Tibial nerve (tissue), 4 donors: ENCODE measurements at places on chromosomes 2 and 18.

GRCh38 chr2:39881494-39881893, 102.4 kb upstream of the THUMPD2 start:
- DNase-seq = no peak

GRCh38 chr2:120257522-120257921, 4.9 kb downstream of the RALB start:
- no peak for DNase-seq

- DNase-seq = no peak
Measured at GRCh38 chr2:28949617-28950305, 31.3 kb upstream of the TOGARAM2 start.

DNA sequence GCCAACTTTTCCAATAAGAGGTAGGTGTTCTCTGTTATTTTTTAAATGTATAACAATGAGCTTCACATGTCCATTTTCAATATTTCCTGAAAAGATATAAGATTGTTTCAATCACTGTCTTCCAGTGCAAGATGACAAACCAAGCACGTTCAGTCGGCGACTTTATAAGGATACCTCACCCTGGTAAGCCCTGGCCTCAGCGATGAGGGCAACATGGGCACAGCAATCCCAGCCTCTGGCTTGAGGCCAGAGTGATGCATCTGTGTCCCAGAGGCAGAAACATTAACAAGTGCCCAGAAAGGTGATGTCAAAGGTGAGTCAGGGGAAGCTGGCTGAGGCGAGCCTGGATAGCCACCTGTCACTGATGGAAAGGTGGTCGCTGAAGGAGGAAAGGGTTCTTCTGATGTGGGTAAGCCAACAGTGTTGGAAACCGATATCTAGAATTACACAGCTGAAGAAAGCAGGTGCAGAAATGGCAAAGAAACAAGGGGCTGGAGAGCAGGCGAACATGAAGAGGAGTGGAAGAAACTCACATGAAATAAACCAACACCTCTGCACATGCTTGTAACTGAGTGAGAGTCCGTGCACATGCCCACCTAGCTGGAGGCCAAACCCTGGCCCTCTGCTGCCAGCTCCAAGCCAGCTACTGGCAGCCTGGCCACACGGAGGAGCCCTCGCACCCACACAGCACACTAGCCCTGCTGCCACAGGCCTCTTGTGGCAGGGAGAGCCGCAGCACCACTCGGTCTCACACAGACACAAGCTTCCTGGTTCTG, 65.5 kb downstream of the FBXO15 start:
- no peak for DNase-seq

DNA sequence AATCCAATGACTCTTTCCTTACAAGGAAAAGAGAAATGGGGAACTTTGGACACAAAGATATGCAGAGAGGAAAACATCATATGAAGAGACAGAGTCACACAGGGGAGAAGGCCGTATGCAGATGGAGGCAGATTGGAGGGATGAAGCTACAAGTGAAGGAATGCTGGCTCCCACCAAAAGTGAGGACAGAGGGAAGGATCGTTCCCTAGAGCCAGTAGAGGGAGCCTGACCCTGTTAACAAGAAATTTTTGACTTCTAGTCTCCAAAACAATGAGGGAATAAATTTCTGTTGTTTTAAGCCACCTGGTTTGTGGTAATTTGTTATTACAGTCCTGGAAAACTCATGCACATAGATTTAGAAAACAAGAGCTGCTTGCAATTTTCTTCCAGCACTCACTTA, 169.3 kb downstream of the PMAIP1 start:
- no peak for DNase-seq

DNA sequence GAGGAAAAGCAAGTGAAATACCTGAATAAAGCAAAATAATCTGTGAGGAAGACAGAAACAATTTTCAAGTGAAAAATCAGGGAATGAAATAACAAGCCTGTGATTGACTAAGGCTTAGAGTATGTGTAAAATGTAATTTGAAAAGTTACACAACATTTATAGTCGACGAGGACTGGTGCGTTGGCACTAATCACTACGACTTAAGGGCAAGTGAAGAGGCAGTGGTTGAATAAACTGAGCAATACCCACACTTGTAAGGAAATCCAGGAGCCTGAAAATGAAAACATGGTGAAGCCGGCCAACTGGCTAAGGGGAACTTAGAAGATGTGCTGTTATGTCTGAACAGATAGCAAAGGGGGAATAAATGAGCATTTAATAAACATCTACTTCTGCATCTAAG, 13.4 kb downstream of the DOK1 start:
- no peak for DNase-seq

DNA sequence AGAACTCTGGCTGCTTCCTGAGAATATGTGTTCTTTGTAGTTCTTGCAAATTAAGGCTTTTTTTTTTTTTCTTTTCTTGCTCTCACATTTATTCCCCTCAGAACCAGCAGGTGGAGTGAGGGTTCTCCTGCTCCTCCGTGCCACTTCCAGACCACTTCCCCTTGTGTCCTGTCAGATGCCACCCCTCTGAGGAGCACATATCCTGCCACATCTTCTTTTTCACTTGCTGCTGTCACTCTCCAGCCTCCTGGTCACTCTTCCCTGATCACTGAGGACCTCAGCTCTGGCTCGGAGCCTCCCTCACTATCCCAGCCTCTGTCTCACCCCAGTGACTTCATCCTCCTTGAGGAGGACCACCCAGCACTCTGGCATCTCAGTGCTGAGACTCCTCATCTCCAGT, 100.5 kb downstream of the TACR1 start:
- no peak for DNase-seq

GRCh38 chr18:24068945-24069693, 54.6 kb downstream of the TTC39C start:
- DNase-seq = no peak

DNA sequence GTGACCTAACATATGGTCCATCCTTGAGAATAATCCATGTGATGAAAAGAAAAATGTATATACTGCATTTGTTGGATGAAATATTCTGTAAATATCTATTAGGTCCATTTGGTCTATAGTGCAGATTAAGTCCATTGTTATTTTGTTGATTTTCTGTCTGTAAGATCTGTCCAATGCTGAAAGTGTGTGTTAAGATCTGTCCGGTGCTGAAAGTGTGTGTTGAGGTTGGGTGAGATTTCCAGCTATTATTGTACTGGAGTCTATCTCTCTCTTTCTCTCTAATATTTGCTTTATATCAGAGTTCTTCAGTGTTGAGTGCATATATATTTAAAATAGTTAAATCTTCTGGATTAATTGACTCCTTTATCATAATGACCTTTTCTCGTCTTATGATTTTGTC, 828.8 kb upstream of the CRIM1 start:
- no peak for DNase-seq

DNA sequence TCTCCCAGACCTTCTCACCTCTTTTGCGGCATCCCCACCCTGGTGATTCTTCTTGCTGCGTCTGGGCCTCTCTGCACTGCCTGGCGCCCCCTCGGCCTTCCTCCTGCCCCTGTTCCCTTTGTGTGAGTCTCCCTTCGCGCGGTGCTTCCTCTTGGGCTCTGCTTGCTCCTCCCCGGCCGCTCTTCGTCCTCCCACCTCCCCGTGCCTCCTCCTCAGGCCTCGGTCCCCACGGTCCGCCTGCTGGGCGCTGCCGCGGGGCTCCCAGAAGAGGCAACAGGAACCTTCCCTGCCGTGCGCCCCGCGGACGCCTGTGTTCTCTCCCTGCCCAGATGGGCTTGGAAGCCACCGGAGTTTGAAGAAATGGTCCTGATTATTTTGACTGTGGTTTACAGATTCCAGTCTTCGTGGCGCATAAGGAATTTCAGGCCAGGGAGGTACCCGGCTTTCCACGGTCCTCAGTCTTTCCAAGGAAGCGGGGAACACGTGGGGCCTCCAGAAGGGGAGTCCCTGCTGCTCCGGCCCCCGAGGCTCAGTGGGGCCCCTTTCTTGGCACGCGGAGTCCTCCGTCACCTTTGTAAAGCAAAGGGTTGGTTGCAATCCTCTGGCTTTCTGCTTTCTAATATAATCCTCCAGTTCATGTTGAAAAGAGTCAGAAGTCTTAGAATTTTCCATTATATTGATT, 13.1 kb downstream of the RNU2-63P start:
- no peak for DNase-seq

- DNase-seq = no peak
Measured at GRCh38 chr2:162305901-162306300, 12.6 kb downstream of the IFIH1 start.

GRCh38 chr2:205170399-205170798, 511.9 kb upstream of the NRP2 start:
- DNase-seq = no peak

GRCh38 chr2:68466361-68466777, 725 bp downstream of the FBXO48 start:
- no peak for DNase-seq

- no peak for DNase-seq
Measured at GRCh38 chr2:195632856-195633572, 24.0 kb upstream of the SLC39A10 start.

GRCh38 chr18:32851936-32852335, 79.1 kb upstream of the KLHL14 start:
- DNase-seq = no peak

GRCh38 chr2:137800386-137800785, 163.9 kb upstream of the HNMT start:
- DNase-seq = no peak

GRCh38 chr2:162928356-162928755, 89.8 kb upstream of the KCNH7 start:
- no peak for DNase-seq

DNA sequence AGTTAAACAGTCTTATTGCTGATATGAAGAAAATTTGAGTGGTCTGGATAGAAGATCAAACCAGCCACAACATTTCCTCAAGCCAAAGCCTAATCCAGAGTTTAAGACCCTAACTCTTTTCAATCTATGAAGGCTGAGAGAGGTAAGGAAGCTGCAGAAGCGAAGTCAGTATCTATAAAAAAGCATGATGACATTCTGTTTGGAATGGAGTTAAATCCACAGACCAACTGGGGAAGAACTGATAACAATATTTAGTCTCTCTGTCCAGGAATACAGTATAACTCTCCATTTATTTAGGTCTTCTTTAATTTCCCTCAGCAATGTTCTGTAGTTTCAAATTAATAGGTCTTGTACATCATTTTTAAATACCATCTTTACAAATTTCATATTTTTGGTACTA, 16.0 kb downstream of the PIGN start:
- DNase-seq = no peak

- DNase-seq = no peak
Measured at GRCh38 chr18:39329496-39330275, 1764.1 kb upstream of the CELF4 start.

DNA sequence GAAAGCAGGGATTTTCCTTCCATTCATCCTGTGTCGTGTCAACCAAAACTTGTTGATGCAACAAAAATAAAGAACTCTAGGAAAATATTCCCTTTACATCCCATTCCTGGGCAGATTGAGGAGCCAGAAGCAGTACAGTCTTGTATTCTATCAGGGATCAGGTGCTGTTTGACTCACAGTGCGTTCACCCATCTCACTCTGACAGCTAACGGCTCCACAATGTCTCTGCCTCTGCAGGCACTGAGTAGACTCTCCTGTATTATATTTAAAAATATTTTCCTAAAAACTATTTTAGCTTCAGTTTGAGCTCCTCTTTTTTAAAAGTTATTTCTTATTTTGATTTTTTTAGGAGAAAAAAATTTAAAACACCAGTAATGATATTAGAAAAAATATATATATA, 600.6 kb upstream of the SALL3 start:
- DNase-seq = no peak

DNA sequence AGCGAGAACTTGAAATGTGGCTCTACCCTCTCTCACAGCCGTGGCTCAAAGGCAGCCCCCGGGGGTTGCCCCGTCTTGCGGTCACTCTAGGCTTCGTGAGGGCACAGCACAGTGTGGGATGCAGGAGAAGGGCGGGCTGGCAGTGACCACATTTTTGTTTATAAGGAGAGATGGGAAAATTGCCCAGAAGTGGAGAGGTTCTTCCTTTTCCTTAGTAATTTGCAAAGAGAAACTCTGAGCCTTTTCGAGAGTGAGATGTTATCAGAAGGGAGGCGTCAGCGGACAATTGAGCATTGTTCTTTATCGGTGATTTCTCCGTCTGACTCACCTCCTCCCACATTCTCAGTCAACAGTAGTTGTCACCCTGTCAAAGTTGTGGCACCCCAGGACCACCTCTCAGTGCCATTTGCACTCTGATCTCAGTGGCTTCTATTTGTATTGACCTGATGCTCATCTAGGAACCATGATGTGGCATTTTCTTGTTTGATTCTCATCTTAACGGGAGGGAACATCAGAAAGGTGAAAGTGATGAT, 89.6 kb downstream of the ACAA2 start:
- DNase-seq = no peak

DNA sequence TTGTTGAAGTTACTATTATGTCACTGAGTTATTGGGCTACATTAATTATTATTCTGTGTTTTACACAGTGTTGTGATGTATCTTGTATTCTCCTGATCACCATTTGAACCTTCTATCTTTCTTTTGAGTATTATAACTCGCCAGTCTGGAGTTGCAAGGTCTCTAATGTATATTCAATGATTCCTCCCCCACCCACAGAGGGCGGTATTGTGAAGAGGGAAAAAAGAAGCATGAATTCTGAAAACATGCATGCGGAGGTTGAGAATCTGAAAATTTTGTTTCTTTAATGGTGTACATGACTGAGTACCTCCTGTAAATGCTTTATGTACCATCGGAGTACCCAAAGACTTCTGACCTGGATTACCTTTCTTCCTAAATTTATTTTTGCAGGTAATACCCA, 266.6 kb downstream of the NR4A2 start:
- no peak for DNase-seq

DNA sequence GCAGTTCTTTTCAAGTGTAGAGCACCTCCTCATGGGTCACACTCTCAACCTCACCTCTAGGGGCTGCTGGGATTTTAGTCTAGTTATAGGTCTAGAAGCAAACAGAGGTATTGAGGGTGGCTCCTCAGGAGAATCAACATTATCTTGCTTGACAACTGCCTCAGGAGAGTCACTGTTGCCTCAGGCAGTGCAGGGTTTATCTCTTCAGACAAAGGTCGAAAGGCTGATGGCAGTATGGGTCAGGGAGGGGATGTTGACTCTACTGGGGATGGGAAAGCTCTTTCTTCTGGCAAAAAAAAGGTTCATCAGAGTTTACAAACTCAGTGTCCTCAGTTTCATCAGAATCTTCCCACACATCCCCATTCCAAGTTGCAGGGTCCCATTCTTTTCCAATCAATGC, 24.0 kb downstream of the DTNA start:
- no peak for DNase-seq

DNA sequence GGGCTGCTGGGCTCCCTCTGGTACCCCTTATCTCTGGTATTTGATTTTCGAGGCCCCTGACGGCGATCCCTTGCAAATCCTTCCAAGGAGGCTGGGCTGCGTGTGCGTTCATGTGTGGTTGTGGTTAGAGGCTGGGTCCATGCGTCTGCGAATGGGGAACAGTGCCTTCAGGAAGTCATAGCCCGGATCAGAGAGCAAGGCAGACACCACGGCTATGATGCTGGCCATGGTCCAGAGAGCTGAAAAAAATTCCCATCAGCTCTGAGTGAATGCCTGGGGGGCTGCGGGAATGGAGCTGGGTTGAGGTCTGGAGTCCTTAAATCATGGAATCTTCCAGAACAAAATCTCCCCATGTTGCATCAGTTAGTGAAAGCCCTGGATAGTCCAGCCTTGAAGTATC, 145.5 kb downstream of the ACKR3 start:
- DNase-seq = peak; percentile 37

- no peak for DNase-seq
Measured at GRCh38 chr2:197324801-197325200, 14.2 kb upstream of the ANKRD44 start.

- no peak for DNase-seq
Measured at GRCh38 chr2:221817052-221817451, 244.9 kb upstream of the EPHA4 start.

- DNase-seq = no peak
Measured at GRCh38 chr2:21294446-21294845, 170.7 kb downstream of the TDRD15 start.
